ENCODE measurements at places on chromosomes 12 and 14.

- DNase-seq = no peak
Observed at GRCh38 chr12:103518899-103519298, 23.1 kb upstream of the C12orf42 start.

GRCh38 chr12:67911275-67911600, 78.0 kb upstream of the IFNG-AS1 start:
- DNase-seq = peak; percentile 52

DNA sequence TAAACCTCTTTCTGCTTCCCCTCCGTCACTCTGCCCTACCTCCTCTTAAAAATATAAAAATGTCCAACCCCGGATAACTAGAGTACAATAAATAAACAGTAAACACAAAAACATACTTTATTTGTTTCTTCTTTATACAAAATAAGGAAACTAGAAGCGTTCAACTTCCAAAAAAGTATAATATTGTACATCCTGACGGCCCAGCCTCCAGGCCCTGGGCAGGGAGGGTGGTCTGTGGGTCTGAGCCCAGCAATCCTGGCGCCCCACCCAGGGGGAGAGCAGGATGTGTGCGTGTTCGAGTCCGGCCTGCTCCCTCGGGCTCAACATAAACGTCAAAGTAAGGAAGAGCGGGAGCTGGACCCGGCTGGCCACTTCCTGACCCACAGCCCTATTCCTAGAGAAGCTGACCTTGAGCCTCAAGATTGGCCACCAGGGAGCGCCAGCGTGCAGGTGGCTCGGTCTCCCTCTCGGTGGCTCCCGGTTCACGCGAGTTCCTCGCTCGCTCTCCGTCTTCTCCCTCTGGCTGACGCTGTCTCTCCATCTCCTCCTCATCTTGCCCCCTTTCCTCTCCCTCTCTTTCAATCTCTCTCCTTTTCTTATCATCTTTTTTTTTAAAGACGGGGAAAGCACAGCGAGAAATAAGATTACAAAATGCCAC, 9.4 kb downstream of the LHX5 start:
- DNase-seq = peak; percentile 81

DNA sequence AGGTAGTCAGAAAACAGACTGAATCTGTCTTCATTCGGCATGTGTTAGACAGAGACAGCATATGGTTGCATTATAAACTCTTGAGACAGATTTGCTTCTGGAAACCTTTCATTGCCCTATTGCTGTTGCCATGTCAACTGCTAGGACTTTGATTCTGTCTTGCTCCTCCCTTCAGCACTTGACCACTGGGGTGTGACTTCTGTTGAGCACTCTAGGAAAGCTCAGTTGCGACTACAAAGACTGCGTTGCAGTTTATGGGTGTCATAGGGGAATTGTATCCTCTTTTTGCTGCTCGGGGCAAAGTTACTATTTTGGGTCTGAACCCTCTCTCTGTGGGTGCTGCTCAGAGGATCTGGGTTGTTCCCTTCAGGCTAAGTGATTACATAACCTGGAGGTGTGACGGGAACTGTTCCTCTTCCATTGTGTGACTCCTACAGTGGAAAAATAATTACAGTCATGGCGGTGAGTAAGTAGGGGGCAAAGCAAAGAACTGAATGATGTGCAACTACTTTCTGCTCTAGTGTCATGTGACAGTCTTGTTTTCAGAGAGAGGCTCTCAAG, 44.3 kb upstream of the TRIM9 start:
- DNase-seq = no peak

DNA sequence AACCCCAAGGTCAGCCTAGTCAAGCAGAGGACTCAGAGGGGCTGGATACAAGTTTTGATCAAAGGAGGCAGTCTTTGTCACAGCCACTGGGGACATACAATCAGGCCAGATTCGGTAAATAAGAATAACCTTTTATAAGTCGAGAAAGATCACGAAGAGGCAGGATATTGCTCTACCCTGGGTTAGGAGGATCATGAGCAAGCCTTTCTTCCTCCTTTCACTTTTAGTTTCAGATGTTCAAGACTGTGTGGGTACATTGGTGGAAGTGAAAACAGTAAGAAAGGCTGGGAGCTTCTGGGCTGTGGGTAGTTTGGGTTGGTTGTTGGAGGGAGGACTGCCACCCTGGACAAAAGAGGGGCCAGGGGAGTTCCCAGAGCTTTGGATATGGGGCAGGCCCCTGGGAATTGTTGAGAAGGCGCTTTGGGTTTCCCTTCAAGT, 127.7 kb downstream of the SNAPC1 start:
- DNase-seq = no peak

GRCh38 chr12:20369305-20370013, 1.1 kb downstream of the PDE3A start:
- DNase-seq = peak; percentile 77

DNA sequence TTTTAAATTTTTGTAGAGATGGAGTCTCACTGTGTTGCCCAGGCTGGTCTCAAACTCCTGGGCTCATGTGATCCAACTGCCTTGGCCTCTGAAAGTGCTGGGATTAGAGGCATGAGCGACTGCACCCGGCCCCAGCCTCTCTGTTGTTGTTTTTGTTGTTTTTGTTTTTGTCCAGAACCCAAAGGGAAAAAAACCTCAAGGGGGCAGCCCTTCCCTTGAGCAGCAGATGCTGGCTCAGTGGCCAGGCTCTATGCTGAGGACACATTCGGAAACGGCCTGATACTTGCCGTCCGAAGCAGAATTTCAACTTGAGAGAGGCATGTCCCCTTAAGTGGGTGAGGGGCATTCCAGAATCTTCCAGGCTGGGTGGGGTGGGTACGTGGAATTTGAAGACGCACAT, 6.7 kb downstream of the MVK start:
- no peak for DNase-seq
